ENCODE measurements at places on chromosomes 13 and 19. TPM values are rescaled to one million over a fixed set of nuclear protein-coding genes. Genes with fewer than 3 reads are reported as not detected.

The ZSCAN4 gene
- total RNA-seq, result 0.17 TPM

The MUC16 gene
- not detected for total RNA-seq

The CLIP3 gene
- 0.46 TPM for total RNA-seq

The KLK4 gene
- not detected for total RNA-seq

The OR4F17 gene
- total RNA-seq, result not detected

The ZNF730 gene
- 2.8 TPM for total RNA-seq

The AP1M2 gene
- total RNA-seq, result 117 TPM

The EGLN2 gene
- total RNA-seq, result 81.3 TPM

The TMC4 gene
- total RNA-seq, result 7.2 TPM

The TMEM190 gene
- not detected for total RNA-seq

The RASGRP4 gene
- total RNA-seq, result not detected

The TRPC4 gene
- not detected for total RNA-seq

The FFAR2 gene
- total RNA-seq, result not detected

The KLK8 gene
- 88.9 TPM for total RNA-seq

The NANOS3 gene
- total RNA-seq, result 0.56 TPM

The RFPL4A gene
- not detected for total RNA-seq

The CYP4F2 gene
- total RNA-seq, result not detected

Data from foreskin keratinocyte (primary cell).